Stimulated activated CD4-positive, alpha-beta T cell treated with anti-CD3 and anti-CD28 coated beads, Interleukin-1b, Interleukin-23, amount 100 ng/mL, for 1 hour (primary cell): ENCODE measurements at places on chromosomes 6 and 20.
A peak's percentile ranks its signal among the peaks of the same experiment; 100 is the strongest.

GRCh38 chr6:158654498-158654897, 4.6 kb downstream of the SYTL3 start:
- no peak for DNase-seq

GRCh38 chr6:116003668-116004067, 57.0 kb downstream of the FRK start:
- no peak for DNase-seq

DNA sequence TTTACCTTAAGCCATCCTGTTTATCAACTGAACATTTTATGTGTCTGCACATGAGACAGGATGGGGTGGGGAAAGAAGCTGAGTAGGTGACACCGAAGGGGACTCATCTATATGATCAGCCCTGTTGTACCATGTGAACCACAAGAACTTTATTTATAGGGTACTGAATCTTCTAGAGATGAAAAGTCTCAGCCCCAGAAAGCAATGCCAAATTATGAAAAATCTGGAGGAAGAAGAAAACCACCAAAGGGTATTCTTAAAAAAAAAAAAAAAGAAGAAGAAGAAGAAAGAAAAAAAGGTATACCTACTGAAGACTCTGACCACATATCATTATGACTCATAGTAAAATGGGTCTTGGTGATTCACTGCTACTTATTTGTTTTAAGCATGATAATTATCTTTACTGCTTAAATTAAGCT, 39.8 kb upstream of the HBS1L start:
- no peak for DNase-seq

DNA sequence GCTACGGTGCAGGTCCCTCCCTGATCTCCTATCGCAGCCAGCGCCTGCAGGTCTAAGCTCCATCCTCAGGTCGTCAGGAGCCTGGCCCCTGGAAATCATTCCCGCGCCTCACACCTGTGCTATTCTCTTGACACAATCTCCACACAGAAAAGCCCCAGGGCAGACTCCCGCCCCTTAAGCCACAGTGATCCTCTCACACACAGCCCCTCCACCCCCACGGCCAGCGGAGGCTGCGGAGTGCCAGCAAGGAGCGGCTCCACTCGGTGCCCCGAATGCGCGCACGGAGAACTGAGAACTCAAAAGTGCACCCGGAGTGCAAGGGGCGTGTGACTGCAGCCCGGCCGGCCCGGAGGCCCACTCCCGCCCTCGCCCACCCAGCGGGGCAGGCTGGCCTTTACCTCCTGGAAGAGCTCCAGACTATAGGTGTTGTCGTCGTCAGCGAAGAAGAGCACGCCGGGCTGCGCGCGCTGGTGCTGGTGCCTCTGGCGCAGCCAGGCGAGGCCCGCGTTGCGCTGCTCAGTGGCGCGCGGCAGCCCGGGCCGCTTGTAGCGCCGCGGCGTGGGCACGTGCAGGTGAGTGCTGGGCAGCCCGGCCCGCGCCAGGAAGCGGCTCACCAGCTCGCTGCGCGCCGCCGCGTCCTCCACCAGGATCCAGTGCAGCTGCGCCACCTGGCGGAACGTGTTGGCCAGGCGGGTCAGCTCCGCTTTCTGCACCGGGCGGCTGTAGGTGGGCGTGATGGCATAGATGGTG, 1.2 kb downstream of the B3GAT2 start:
- peak; percentile 85 for DNase-seq

GRCh38 chr6:52115145-52115741, 27.8 kb upstream of the PKHD1 start:
- DNase-seq = no peak

DNA sequence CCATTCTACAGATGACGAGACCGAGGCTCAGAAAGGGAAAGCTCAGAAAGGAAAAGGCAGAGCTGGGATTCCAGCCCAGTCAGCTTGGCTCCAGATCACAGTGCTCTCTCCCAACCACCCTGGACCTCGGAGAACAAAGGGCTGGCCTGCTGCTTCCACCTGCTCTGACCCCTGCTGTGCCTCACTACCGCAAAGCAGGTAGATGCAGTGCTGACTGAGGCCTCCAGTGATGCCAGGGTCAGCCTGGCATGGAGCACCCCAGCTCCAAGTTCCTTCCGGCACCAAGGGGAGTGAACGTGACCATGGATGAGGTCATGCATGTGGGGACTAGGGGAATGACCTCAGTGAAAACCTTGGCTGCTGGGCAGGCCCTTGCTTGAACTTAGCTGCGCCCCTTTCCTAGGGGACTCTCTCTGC, 20.7 kb upstream of the TLDC2 start:
- DNase-seq = no peak

- DNase-seq = no peak
These were observed 37.9 kb upstream of the SLC23A2 start for GRCh38 chr20:5039255-5039657.

DNA sequence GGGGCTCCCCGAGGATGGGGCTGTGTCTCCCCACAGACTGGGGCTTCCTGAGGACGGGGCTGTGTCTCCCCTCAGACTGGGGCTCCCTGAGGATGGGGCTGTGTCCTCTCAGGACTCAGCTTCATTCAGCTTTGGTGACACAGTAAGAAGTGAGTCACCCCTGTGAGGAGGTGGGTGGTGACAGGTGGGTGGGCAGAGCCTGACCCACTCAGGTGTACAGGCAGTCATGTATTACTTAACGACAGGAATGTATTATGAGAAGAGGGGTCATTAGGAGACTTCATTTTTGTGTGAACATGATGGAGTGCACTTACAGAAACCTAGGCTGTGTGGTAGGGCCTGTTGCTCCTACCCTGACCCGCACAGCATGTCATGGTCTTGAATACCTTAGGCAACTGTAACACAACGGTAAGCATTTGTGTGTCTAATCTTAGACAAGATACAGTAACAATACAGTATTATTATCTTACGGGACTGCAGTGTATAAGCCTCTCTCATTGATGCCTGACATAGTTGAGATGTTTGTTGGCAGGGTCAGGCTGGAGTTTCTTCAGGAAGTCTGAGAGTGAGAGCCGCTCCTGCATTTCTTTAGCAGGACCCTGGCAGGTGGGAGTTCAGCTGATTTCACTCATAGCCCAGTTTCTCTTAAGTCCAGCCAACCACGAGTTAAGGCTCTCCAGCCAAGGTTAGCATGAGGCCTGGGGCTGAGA, 10.9 kb upstream of the PGC start:
- DNase-seq = no peak

GRCh38 chr6:38476141-38476540, 163.6 kb downstream of the BTBD9 start:
- no peak for DNase-seq

DNA sequence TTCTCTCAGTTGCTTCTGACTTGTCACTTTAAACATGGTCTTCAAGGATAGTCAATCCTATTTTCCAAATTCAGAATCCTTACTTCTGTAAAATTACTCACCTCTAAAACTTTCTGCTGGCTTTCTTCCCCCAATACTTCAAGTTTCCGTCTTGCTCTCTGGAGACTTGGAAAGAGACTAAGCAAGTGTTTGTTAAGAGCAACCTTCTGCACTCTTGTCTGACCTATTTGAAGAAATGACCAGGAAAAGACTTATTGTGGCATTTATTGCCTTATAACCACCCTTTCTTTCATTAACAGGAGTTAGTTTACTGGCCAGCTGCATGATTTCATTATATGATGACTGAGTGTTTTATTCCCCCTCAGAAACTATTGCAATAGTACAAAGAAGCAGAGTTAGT, 181.0 kb downstream of the TBC1D7 start:
- no peak for DNase-seq

DNA sequence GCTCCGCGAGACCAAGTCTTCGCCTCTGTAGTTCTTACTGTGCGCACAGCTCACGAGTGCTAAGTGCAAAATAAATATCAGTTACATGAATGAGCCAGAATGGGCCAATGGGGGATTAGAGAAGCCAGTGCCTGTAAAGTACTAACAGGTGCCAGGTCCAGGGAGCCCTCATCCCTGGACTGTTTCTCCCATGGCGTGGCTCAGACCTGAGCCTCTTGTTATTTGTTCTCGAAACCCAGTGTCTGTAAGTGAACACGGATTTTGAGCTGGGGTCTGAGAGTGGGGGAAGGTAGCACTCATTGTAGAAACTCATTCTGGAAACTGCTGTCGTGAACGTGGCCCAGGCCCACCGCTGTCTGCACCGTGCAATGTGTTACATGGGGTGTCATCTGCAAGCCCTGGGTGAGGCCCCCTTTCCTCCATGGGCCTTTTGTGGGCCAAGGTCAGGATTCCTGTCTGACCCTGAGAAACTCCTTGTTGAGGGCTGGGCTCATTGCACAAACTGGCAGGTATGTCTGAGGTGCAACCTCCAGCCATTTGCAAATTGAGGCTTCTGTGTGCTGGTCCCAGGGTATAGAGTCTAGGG, 154.7 kb downstream of the SYCP2 start:
- no peak for DNase-seq

DNA sequence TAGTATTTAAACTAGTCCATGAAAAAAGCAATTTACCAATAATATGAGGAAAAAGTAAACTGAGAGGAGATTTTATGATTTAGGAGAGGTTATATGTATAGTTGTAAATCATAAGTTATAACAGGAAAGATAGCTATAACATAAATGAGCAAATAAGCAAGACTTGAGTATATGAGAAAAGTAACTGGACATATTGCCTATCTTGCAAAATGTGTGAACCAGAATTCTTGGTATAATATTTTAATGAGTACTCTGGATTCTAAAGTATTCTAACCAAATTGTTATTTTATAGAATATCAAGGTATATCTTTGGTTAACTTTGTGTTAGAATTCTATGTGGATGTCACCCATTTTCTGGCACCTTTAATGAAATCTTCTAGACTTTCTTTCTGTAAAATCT, 124.6 kb downstream of the PHF3 start:
- DNase-seq = no peak

DNA sequence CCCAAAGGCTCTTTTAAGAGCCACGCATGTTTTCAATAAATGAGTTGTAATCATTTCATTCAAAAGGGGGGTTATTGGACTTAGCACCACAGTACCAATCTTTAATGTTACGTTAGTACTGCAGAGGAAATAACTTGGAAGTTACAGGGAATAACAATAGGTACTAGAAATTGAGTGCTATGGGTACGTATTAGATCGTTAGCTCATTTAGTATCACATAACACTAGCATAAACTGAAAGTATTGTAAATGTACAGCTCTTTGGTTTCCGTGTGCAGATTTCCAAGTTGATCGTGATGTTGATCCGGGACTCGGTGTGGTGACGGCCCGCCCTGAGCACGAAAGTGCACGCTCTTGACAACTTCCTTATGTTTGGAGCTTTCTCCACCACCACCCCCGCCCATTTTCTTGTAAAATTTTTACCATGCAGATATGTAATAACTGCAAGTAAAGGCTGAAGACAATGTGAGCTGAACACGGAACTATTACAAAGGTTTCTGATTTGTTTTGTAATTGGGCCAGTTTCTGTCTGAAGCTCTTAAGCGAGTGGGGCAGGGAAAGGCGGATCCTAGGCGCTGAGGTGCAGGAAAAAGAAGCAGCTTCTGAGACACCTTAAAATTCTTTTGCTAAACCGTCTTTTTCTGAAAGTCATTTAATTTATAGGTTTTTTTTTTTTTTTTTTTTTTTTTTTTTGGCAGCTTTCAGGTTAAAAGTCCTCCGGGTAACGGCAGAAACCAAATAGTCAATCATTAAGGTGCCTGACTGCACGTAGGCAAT, 71.5 kb downstream of the HFE start:
- no peak for DNase-seq

- no peak for DNase-seq
These were observed 215.9 kb upstream of the AGPAT4 start for GRCh38 chr6:161489626-161490306.

GRCh38 chr20:35232575-35232974, 6.1 kb downstream of the MMP24 start:
- DNase-seq = no peak

DNA sequence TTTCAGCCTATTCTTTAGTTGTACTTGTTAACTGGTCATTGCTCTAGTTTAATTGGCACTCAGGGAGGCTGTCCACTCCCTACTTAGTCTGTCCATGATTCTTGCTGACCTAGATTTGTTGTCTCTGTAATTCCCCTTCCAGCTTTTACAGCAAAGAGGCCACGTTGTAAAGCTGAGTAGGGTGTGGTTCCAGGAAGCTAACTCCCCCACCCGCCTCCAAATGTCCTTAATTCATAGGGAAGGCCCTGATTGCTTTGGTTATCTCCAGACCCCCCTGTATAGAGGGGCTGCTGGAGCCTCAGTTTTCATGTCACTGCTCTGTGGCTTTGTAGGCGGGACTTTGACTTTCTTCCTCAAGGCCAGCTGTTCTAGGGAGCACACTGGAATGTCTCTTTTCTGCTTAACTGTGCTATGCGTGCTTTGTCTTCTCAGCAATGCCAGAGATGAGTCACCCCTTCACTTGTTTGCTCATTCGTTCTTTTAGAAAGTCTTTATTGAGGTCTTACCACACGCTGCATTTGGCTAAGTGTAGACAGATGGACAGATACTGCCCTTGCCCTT, 175.1 kb upstream of the JAG1 start:
- DNase-seq = no peak

GRCh38 chr6:29810371-29810770, 17.3 kb upstream of the HLA-G start:
- no peak for DNase-seq

- DNase-seq = no peak
These were observed 27.2 kb downstream of the MCUR1 start for GRCh38 chr6:13787137-13787536.

- no peak for DNase-seq
These were observed 1163.6 kb upstream of the CITED2 start for GRCh38 chr6:140537834-140538705.

GRCh38 chr20:58702161-58702510, 9.5 kb downstream of the NPEPL1 start:
- DNase-seq = no peak

- DNase-seq = no peak
These were observed 92.8 kb downstream of the FNDC1 start for GRCh38 chr6:159261995-159262394.
